COLO829 (cell line): ENCODE measurements at places on chromosomes 2 and 18.

- DNase-seq, result no peak
Measured at GRCh38 chr2:54336977-54337255, 80.9 kb upstream of the TSPYL6 start.

- DNase-seq, result no peak
Measured at GRCh38 chr2:81551040-81551634, 1246.6 kb upstream of the LRRTM1 start.

GRCh38 chr18:39796393-39796792 is 2158.6 kb upstream of the PIK3C3 start:
- no peak for DNase-seq

DNA sequence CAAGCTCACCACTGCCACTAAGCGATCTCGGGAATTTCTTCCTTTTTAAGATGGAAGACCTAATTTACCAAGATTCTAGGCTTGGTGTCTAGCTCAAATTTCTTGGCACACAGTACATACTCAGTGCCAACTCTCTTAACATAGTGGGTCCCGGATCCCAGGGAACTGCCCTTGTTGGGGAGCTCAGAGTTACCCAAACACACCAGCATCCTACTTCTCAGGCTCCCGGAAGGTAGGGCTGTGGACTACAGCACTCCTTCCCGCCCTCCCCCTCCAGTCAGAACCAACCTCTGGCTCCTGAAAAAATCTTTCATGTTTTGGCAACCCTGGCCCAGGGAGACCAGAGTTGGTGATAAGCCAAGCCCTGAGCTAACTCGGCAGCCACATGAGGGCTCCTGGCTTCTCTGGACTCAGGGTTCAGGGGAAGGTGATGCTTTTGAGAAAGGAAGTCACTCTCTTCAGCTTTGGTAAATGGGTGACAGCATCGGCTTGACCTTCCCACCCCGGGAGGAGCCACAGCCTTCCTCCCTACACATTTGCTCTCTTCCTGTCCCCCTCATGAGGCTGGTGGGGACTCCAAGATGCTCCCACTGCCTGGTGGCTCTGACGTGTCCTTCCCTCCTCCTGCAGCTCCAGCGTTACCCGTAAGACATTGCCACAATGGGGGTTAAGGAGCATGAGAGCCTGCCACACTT is 8.8 kb downstream of the ODC1 start:
- no peak for DNase-seq

GRCh38 chr18:78860117-78860516 is 119.5 kb upstream of the SALL3 start:
- DNase-seq, result no peak

GRCh38 chr2:182854375-182855105 is 11.9 kb downstream of the FRZB start:
- DNase-seq, result no peak

DNA sequence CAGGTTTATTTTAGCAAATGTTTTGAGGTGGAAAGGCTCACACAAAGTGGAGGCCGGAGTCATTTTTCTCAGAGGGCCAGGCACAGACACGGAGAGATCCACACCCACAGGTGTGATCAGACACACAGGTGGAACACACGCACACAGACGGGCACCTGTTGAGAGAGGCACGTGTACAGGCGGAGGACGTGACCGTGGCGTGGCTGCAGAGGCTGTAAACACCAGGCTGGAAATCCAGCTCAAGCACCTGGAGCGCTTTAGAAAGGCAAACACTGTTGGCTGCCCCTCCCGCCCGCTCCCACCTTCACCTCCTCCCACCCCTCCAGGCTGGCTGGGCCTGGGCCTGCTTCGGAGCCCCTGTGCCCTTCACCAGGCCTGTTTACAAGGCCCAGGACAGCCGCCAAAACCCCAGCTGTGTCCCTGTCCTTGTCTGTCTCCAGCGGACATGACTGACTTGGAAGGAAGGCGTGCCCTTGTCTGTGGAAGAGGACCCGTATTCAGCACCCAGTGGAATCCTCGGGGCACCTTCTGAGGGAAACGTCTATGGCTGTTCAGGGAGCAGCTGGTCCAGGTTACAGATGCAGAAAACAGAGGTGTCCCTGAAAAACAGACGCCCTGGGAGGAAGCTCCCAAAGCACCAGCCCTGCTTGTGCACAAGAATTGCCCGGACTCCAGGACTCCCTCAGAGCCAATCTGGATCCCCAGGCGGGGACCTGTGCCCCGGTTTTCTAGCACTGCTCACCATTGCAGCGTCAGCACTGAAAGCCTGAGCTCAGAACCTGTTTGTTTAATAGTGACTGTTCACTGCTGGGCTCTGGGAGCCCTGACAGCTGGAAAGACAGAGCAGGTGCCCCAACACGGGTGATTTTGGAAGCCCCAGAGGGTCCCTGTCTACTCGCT is 134.3 kb upstream of the HAAO start:
- no peak for DNase-seq

DNA sequence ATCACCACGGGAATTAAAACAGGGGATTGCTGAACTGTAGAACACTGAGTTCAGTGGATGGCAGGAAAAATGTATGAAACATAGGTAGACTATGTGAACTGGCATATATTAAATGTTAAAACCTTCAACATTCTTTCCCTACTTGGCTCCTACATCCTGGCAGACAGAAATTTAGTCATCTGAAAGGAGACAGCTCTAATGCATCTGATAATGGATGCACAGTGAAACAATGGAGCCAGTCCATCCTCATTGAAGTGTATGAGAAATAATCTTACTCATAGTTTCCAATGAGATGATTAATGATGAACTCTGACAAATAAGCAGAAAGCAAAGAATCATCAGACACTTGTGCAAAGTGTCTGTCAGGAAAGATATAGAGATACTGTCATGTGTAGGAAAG is 1629.7 kb upstream of the TMEFF2 start:
- peak; percentile 87 for DNase-seq

DNA sequence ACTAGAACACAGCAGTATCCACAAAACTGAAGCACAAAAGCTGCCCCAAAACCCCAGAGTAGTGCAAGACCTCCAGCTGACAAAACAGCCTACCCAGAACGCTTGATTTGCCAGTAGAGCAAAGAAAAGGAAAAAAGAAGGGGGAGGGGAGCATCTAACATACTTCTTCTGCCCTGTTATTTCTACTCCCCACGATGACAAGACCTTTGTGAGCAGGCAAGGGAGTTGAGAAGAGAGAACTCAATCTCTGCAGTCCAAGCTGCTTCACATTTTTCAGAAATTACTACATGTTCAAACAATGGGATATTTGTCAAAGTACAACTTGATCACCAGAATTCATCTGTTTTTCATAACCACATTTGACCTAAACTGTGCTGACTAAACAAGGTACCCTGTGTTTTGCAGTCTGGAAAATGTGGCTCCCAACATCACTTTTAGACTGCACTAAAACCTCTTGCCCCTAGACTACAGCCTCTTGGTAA is 286.7 kb downstream of the EXOC6B start:
- peak; percentile 69 for DNase-seq

- DNase-seq, result no peak
Measured at GRCh38 chr2:101874069-101874468, 117.7 kb upstream of the IL1R2 start.

DNA sequence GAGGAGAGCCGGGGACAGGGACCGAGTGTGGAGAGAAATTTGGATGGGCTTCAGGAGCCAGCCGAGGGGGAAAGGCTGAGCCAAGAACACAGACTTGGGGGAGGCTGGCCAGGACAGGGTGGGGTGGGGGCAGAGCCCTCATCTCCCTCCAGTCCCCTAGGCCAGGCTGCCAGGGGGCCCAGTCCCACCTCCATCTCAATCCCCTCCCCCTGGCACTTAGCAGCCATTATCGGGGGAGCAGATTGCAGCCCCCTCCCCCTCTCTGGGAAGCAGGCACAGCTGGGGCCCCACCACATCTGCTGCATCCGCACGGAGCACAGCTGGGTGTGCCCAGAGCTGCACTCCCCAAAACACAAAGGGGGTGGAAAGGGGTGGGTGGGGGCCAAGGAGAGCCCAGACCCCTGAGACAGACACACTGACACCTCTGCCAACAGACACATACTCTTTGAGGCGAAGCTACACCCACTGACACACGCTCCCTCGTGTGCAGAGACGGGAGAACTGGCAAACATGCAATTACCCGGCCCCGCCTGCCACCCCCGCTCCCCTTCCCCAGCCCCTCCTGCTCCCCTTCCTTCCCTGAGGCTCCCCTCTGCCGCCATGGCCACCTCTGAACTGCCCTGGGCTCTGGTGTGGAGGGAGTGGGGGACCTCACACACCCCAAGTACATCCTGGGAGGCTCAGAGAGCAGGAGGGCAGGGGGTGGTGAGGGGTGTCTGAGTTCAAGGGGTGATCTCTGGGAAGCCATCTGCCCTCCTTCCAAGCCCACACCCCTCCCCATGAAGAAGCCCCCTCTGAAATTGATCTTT is 5.1 kb upstream of the ASIC4 start:
- DNase-seq, result no peak

DNA sequence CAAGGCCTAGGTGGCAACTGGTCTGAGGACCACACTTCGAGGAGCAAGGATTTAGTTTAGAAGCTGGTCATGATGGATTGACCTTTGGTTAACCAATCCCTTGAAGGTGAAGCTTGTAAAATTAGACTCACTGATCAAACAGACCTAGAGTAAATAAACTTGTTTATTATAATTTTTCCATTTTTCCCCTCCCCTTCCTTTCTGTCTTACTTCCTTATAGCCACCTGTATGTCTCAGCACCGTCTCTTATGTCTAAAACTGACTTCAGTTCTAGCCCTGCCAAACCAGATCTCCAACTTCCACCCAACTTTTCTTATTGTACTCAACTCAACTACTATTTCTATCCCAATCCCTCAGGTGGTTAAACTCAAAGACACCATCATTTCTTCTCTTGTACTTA is 92.8 kb upstream of the THOC1 start:
- no peak for DNase-seq

DNA sequence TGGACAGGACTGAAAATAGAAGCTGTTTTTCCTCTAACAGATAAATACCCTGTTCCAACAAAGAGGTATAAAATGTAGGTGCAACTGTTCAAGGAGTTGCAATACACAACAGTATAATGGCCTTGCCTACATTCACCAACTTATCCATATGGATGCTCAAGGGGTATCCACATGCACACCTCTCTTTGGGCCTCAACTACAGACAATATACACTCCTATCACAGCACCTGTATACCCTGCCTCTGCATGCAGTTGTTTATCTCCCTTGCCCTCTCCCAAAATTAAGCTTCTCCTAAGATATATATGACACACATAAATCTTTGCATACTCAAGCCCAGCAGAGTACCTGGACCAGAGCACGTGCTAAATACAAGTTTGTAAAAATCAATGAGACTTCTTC is 37.3 kb downstream of the DARS1 start:
- no peak for DNase-seq

GRCh38 chr2:221478485-221478863 is 93.6 kb downstream of the EPHA4 start:
- no peak for DNase-seq

GRCh38 chr2:31319406-31320175 is 85.6 kb downstream of the EHD3 start:
- DNase-seq, result no peak

DNA sequence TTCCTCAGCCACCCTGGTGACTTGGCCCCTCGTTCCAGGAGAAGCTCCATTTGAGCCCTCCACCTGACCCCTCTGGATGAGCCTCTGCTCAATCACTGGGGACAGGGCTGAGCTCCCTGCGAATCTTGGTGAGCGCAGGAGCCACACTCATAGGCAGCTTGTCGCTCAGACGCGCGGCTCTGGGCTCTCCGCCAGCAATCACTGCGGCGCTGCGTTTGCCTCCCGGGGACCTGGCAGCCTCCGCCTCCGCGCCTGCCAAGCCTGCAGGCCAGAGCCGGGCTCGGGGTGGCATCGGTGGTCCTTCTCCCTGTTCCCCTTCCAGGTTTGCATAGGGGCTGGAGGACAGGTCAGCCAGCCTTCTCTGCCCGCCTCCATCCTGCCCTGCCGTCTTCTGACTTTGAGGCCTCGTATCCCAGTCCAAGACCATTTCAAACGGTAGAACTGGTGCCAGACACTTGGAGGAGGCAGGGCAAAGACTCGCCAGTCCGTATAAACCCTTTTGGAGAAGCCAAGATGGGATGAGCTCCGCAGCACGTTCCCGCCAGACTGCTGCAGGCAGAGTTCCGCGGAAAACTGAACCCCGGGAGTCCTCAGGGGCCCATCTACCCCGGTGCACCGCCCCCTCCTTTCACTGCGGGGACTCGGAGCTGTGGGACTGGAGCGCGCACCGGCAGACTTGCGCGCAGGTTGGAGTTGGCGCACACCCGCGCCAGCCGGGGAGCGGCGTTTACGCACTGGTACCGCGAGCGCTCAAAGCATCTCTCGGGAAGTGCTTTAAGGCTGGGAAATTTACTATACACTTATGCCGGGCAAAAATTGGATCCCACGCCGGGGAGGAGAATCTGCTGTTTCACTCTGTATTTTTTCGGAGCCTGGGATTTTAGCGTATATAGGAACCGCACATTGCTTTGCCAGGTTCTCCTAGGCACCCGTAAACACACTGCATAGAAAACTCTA is 1.1 kb upstream of the TACR1 start:
- DNase-seq, result no peak

GRCh38 chr2:86790134-86790675 is 508 bp downstream of the CD8A start:
- DNase-seq, result no peak

DNA sequence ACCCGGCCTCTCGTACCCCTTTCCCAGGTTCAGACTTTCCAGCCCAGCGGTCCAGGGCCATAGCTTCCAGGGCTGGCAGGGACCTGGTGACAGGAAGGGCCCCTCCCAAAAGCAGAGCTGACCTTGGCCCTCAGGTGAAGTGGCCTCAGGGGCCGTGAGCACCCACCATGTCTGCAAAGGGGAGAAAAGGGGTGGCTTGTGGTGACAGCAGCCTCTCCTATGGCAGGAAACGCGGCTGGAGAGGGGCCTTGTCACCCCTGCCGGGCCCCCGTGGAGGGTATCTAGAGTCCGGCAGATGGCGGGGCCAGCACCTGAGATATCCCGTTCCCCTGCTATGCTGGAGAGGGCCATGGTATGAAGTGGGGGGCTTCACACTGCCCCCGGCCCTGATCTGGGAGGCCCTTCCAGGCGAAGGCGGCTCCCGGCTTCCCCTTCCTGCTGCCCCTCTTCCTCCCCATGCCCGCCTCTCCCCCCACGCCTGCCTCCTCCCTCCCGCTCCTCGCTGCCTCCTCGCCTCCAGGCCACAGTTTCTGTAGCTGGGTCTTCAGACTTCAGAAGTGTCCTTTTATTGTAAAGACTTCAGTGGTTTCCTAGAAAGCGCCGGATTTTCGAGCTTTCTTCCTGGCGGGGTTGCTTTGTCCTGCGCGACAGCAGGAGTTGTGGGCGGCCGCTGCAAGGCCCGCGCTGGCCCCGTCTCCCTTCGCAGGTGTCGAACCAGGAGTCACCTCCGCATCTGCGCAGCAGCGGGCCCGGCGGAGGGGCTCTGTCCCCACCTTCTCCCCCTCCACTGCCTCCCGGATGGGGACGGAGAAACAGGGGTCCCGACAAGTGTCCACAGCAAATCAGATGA is 240.5 kb upstream of the MYT1L start:
- no peak for DNase-seq
